ENCODE measurements at places on chromosomes 3 and 15.

DNA sequence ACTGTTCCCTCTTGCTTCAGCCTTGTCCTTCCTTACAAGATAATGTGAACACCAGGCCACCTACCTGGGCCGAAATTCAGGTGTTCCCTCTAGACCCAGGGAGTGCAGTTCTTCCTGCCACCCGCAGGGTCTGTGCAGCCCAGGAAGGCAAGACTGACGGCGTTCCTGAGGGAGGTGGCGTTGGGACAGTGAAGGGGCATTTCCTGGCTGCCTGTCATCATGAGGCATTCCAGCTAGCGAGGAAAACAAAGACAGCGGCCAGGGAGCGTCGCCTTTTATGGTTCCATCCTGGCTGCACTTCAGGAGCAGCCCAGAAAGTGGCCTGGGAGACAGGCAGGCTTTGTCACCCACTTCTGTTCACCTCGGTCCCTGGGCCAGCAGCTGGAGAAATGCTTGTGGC is 84.8 kb upstream of the WNT5A start:
- no peak for DNase-seq

GRCh38 chr3:67405193-67405592 is 249.2 kb downstream of the SUCLG2 start:
- DNase-seq: no peak

- DNase-seq: no peak
Observed at GRCh38 chr3:125165189-125165947, 47.2 kb downstream of the SLC12A8 start.

DNA sequence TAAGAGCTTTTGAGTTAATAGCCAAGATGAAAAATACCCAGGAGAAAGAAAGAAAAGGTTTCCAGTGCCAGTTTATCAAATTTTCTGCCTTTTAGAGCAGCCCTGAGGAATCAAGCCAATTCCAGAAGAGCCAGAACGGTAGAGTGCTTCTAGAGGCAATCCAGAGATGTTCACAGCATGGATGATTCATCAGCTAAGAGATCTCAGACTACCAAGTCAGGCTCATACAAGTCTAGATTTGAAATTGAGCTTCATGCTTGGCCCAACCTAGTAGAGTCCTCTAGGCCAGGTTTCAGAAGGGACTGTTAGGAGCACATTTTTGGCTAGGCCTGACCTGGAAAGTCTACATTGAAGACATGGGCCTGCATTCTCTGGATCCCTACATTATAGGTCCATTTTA is 15.5 kb downstream of the WDR48 start:
- DNase-seq: no peak

DNA sequence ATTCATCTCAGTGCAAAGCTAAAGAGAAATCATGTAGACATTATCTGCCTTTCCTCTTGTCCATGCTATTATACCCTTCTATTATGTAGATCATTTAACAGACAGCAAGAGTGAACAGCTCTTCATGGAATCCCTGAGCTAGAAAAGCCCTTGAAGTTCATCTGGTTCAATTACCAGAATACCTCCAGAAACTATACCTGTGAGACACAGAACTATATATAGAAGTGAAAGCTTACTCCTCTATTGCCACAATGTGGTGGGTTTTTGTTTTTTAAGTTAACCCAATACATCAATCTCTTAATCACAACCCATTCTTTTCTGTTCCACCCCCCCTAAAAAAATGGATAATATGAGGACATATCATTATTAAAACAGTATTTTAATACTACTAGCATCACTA is 347.7 kb downstream of the PLCL2 start:
- no peak for DNase-seq

DNA sequence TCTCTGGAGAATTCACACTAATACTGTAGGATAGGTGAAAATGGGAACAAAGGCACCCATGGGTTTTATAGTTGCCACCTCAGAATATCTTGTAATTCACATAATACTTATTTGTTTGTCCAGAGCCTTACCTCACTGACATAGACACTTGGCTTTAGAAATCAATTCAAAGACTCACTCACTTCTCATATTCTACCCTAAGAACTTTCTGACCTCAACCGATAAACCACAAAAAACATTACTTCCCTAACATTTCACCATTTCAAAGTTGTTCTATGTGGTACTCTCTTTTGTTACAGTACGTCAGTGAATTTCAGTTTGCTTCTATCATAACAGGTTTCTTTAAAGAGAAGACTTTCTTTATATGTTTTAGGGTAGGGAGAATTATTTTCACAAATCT is 359.3 kb downstream of the IGSF11 start:
- no peak for DNase-seq

DNA sequence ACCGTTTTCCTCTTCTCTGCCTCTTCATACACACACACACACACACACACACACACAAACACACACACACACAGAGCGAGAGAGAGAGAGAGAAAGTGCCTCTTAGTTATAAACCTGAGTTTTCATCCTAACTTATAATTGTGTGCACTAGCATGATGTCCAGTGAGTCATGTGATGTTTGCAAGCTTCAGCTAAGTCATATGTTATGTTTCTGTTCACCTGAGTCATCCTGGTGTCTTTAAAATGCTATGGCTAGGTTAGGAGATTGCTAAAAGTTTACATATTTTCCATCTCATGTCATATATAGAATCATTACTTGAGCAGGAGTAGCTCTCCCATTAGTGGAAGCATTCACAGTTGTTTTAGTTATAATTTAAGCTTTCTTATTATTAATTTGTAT is 155.8 kb downstream of the EPHA6 start:
- no peak for DNase-seq

DNA sequence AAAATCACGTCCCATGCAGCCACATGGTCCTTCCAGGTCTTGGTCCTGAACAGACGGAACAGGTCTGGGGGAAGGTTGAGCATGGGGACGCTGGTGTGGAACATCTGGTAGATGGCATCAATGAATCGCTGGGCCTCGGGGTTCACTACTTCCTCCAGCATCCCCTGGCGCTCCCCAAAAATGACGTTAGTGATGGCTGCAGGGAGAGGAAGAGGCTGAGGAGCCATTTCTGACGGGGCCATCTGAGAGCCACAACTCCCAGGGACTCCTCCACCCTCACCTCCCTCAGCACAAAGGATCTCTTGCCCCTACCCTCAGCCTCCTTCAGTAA is 23.7 kb downstream of the CYP11A1 start:
- DNase-seq: no peak

DNA sequence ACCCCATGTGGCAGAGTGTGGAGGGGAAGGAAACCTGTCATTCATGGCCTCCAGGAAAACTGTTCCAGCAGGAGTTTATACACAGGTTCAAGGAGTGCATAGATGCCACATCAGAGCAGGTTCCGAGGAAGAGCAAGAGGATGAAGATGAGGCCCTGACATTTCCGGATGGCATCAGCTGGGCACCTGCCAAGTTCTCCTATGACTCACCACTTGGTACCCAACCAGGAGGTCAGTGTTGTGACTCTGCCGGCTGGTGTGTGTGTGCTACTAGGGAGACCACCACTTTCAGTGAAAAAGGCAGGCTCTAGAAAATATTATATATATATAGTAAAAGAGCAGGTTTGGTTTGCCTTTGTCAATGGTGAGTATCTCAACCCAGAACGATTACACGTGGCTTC is 69.3 kb downstream of the NTRK3 start:
- DNase-seq: no peak

GRCh38 chr15:87155771-87156170 is 1076.1 kb downstream of the AGBL1 start:
- DNase-seq: no peak

DNA sequence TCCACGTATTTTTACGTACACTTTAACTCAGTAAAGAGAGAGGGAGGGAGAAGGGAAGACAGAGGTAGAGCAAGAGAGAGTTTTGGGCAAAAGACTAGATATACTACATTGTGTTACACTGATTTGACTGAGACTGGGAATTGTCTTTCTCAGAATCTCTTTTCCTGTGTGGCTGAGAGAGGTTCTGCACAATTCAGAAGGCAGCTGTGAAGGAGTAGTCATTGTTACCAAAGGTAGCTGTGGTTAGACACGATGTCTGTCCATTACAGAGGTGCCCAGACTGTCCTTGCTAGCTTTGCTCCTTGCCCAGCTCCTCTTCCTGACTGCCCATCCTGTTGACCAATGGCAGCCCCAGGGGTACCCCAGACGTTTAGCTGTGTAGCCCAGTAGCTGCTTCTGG is 577.5 kb upstream of the CBLB start:
- DNase-seq: no peak

- DNase-seq: no peak
Observed at GRCh38 chr3:125098611-125099291, 43.0 kb upstream of the HEG1 start.

DNA sequence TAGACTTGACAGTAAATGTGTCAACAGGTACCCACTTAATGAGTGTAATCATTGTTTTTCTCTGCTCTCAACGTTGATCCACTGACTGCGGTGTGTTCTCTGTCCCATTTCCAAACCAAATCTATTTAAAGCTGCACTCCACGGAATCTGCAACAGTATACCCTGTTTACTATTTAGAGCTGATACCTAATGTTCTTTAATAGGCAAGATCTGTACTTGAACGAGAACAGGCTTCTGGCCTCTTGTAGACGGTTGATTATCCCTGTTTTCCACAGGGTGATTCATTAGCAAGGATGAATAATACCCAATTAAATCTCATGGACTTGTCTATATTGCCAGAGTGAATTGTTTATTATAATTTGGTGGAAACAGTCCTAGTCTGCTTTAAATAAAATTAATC is 189.9 kb downstream of the LPP start:
- DNase-seq: no peak

All from AG04450 (cell line).